ENCODE measurements at places on chromosomes 7 and 10.

DNA sequence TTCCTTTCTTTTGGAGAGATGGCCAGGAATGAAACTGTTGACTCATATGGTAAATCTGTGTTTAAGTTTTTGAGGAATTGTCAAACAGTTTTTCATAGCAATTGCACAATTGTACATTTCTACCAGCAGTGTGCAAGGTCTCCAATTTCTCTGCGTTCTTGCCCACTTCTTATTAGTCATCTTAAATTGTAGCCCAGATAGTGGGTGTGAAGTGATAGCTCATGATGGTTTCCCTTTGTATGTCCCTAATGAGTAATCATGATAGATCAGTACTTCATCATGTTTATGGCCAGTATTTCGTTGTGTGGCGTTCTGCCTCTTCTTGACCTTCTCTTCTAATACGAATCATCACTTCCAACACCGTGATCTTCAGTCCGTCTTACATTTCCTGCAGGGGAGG is 136.3 kb downstream of the DOCK1 start:
- DNase-seq, result no peak

DNA sequence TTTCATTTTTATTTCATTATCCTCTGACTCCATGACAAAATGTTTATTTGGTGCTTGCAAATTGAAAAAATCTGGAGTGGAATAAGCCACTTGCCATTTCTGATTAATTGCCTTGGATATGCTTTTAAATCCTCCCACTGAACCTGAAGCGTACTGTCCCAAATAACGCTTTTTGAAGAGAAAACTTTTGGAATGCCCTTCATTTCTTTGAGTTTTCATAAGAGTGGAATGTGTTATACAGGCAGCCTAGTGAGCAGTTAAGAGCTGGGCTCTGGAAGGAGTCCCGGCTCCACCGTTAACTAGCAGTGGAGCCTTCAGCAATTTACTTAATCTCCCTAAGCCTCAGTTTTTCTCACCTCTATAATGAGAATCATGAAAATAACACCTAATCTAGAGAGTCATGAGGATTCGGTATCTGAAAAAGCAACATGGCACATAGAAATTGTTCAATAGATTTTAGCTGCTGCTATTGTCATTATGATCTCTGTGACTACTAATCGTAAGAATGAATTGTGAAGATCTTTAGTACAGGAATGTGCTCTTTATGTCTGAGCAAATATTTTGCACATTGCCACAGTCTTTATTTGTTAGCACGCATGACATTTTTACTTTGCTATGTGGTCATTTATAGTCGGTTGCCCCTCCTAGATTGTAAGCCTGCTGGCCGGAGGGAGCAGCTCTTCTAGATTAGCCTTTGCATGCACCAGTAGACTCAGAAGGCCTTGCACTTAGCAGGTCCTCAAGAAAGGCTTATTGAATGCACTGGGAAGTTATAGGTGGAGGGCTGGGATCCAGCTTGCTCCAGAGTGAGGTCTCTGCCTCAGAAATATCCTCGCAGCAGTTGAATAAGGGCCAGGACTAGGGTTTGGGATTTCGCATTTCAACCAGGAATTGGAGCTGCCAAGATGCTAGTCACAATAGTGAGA is 59.4 kb downstream of the PLCE1 start:
- no peak for DNase-seq

- no peak for DNase-seq
Measured at GRCh38 chr7:29139191-29139590, 7.1 kb downstream of the CPVL start.

DNA sequence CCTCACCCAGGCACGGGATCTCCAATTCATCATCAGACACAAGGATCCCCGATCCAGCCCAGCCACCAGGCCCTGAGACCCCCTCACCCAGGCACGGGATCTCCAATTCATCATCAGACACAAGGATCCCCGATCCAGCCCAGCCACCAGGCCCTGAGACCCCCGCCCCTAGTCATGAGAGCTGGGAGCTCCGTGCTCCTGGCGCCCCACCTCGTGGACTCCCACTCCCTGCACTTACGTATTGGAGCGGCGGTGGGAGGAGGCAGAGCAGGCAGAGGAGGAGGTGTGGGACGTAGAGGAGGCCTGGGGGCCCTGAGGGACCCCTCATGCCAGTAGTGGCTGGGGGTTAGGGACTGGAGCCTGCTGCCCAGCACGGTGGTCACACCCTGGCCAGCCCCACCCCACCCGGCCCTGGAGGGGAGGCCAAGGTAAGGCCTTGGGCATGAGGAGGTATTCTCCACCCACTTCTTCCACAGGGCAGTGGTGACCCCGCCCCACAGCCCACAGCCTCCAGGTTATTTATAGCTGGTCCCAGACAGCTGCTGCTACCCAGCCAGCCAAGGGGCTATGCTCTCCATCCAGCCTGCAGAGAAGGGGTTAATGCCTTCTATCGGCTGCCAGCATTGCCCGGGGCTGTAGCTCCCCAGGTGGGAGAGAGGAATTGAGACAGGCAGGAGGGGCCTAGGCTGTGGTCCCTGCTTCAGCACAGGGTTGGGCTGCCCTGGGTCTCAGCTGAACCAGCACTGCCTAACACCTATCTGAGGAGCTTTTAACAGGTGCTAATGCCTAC is 17.6 kb upstream of the CRHR2 start:
- DNase-seq, result no peak

DNA sequence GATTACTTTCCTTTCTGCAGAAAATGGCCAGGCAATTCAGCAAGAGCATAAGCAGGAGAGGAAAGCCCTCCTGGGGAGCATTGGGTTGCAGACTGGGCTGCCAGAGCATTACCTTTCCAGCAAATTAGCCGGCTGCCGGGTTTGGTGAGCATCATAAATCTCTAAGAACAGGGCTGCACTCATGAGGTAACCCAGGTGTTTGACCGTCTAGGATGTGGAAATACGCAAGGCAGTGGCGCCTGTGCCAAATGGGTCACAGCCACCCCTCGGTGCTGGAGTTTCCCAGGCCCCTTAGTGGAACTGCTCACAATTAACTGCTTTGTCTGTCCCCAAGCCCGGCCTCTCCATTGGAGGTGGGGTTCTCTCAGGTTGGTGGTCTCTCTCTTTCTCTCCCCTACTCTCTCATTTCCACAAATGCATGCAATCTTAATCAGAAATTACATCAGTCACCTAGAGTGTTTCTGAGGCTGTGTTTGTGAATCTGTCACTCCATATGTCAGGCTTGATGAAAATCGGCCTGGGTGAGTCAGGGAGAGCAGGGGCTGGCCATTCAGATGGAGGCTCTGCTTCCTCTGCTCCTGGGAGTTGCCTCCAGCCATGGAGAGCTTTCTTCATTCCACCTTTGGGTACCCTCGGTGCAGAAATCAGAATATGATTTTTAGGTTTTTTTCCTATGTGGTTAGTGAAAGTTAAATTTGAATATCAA is 26.7 kb downstream of the PTN start:
- no peak for DNase-seq

GRCh38 chr7:71630516-71630915 is 498.6 kb downstream of the GALNT17 start:
- no peak for DNase-seq

DNA sequence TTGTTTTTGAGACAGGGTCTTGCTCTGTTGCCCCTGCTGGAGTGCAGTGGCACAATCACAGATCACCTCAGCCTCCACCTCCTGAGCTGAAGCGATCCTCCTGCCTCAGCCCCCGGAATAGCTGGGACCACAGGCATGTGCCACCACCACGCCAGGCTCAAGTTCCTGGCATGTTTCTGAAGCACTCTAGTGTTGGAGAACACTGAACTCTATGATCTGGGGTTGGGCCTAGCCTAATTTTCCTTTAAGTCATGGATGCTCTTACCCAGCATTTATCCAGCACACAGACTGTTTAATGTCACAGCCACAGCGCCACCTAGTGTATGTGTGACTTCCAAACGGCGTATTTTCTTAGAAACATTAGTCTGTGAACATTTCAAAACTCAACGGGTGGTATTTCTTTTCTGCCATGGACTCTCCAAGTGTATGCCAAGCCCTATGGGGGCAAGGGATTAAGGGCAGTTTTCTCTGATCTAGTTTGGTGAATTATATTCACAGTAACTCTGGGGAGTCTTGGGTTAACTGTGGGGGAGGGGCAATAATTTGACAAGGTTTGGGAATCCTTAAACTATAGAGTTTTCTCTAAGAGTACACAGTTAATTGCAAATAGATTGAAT is 91.8 kb downstream of the CREM start:
- peak; percentile 84 for DNase-seq

DNA sequence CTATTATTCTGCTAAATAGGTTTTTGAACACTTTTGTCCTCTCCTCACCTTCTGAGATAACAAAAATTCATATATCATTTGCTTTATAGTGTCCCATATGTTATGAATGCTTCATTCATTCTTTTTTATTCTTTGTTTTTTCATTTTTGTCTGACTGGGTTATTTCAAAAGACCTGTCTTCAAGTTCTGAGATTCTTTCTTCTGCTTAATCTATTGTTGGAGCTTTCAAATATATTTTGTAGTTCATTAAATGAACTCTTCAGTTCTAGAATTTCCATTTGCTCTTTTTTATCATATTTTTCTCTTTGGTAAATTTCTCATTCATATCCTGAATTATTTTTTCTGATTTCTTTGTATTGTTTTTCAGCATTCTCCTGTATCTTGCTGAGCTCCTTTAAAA is 53.1 kb upstream of the SCIN start:
- no peak for DNase-seq

GRCh38 chr7:106896231-106896630 is 31.1 kb downstream of the PIK3CG start:
- DNase-seq, result no peak

DNA sequence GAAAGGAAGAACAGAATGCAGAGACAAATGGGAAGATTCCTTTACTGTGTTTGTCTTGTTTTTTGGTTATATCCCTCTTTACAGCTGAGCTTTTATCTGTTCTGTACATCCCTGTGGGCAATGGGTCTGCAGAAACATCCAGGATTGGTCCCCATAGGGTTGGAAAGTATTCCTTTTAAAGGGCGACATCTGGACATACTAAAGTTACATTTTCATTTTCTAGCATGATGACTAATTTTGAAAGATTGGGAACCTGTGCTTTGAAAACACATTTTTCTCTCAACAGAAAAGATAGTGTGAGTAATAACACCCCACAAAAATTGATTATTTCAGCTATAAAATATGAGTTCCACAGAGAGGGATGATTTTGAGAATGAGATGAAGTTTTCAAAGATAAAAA is 435.8 kb downstream of the GPAM start:
- no peak for DNase-seq

DNA sequence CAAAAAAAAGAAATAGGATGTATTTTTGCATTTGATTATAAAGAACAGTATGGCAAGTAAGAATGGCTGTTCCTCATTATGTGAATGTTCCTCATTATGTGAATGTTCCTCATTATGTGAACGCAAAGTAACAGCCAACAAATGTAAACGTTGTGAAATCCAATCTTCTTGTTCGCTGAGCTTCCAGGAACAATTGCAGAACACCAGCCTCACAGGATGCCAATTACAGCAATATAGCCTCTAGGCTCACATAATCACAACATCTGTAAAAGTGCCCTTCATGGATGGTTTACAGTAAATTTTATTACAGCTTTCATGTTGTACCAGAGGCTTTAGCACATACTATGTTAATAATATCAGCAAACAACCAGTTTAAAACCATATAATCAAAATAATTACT is 71.6 kb downstream of the THSD7A start:
- DNase-seq, result no peak

GRCh38 chr10:21100190-21100589 is 203.1 kb upstream of the NEBL start:
- no peak for DNase-seq

- DNase-seq, result no peak
Measured at GRCh38 chr10:56496186-56496486, 135.1 kb upstream of the ZWINT start.

- no peak for DNase-seq
Measured at GRCh38 chr10:78658645-78659597, 409.8 kb upstream of the ZMIZ1 start.

DNA sequence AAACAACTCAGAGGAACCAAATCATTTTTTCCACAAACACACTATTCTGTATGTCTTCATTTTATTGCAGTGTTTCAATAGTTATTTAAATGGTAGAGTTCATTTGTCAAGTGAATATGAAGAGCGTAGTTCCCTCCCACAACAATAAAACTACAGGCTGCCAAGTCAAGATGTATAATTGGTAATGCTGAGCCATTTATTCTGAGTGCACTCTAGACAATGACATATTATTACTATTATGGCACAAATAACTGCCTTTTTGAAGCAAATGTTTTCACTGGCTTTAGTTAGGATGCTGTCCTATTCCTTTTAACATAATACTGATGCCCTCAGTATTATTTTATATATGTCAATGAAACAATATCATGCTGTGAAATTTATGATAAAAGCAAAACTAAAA is 102.7 kb upstream of the PCDH15 start:
- no peak for DNase-seq

DNA sequence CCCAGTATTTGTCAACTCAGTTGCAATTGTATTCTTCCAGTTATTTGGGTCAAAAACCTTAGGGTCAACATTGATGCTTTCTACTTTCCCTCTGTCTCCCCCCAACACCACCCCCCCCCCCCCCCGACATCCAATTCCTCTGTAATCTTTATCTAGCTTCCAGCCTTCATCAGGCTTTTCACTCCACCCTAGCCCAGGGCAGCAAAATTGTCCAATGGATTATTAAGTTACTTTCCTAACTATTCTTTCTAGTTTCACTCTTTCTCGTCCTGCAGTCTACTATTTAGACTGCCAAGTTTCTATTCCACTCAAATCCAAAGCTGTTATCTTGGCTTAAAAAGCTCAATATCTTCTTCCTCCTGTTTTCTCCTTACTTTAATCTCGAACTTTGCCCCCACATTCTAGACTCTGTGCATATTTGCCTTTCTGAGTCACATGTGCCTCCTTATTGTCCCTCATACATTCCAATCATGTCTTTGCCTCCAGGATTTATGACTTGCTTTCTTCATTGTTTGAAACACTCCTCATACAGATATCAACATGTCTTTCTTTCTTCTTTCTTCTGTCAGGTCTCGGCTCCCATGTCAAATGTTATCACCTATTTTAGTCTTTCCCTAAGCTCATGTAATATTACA is 196.6 kb upstream of the TMEM196 start:
- no peak for DNase-seq

DNA sequence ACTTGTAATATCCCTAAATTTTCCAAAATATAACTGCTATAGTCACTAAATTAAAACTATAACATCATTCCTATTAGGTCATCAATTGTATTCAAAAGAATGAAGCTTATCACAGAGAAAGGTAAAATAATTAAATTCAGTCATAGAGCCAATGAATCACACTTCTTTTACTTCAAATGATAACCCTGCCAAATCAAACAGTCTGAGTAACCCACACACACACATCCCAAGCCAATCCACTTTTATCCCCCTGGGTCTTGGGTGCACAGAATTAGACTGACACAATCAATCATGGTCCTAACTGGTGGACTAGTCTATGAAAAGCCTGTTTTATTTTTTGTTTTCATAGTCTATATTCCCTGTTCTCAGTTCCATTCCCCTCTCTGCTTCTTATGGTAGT is 25.6 kb downstream of the CTNNA3 start:
- DNase-seq, result no peak

GRCh38 chr10:7585228-7585627 is 81.5 kb downstream of the ITIH5 start:
- DNase-seq, result no peak

DNA sequence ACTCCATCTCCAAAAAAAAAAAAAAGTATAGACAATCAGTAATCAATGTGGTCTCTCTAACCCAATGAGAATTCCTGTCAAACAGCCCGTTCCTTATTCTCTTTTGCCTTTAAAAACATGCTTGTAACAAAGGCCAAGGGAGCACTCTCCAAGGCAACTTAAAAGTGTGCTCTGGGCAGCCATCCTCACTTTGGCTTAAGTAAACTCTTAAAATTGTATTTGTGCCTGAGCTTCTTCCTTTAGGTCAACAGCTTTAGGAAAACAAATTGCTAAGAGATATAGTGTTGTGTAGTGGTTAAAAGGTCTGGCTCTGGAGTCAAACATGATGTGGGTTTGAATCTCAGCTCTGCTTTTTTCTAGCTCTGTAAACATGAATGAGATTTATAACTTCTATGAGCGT is 13.9 kb upstream of the EPC1 start:
- DNase-seq, result no peak

Measured in right renal pelvis (tissue), 4 donors.